ENCODE measurements at places on chromosomes 12 and 14. TPM values are rescaled to one million over a fixed set of nuclear protein-coding genes. Genes with fewer than 3 reads are reported as not detected.

Gene EMP1
- 8.6 TPM for total RNA-seq

Gene RDH16
- 0.69 TPM for total RNA-seq

Gene ACSM4
- total RNA-seq = not detected

Gene MTA1
- total RNA-seq = 132 TPM

Gene GYS2
- 0.17 TPM for total RNA-seq

GRCh38 chr14:20427231-20428009, 8.5 kb downstream of the KLHL33 start:
- peaks cover 36% of the 10 kb centered on the region for H3K4me1 ChIP-seq
- peaks cover 15% of the 10 kb centered on the region for H3K36me3 ChIP-seq
- peak overlapping the region; percentile 83 for H3K4me3 ChIP-seq
- no peak for DNase-seq
- peak overlapping the region; percentile 94 for H3K27ac ChIP-seq

GRCh38 chr12:87217491-87217890, 811.7 kb downstream of the C12orf50 start:
- no peaks in the 10 kb centered on the region for H3K27me3 ChIP-seq
- no peak overlapping the region for H3K27ac ChIP-seq
- DNase-seq = no peak
- H3K4me1 ChIP-seq = no peaks in the 10 kb centered on the region

GRCh38 chr12:27781680-27782079, 1.6 kb upstream of the MANSC4 start:
- H3K36me3 ChIP-seq = peaks cover 16% of the 10 kb centered on the region
- H3K27me3 ChIP-seq = no peaks in the 10 kb centered on the region
- H3K27ac ChIP-seq = peak overlapping the region; percentile 79
- H3K4me1 ChIP-seq = peaks cover 40% of the 10 kb centered on the region
- DNase-seq = no peak

DNA sequence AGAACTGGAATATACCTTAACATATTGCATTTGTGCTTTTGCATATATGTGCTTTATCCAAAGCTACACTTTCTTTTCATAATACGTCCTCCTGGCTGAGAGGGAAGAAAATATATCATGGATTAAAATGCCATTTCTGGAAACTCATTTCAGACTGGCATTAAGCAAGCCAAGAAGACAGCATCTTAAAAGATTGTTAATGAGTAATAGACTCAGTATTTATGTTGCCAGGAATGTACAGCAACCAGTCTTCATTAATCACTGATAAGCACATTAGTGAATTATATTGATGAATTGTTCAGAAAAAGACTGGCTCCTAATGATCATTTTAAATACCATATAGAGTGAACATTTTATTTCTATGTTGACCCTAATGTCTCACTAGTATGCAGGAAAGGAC, 134.9 kb upstream of the IFNG-AS1 start:
- H3K4me1 ChIP-seq = no peaks in the 10 kb centered on the region
- H3K27ac ChIP-seq = no peak overlapping the region
- no peak for DNase-seq
- H3K36me3 ChIP-seq = no peaks in the 10 kb centered on the region
- no peak overlapping the region for H3K4me3 ChIP-seq

- no peak overlapping the region for H3K4me3 ChIP-seq
- peaks cover 3% of the 10 kb centered on the region for H3K27me3 ChIP-seq
- H3K36me3 ChIP-seq = peaks cover 29% of the 10 kb centered on the region
Measured at GRCh38 chr14:63371033-63371432, 52.3 kb upstream of the GPHB5 start.

DNA sequence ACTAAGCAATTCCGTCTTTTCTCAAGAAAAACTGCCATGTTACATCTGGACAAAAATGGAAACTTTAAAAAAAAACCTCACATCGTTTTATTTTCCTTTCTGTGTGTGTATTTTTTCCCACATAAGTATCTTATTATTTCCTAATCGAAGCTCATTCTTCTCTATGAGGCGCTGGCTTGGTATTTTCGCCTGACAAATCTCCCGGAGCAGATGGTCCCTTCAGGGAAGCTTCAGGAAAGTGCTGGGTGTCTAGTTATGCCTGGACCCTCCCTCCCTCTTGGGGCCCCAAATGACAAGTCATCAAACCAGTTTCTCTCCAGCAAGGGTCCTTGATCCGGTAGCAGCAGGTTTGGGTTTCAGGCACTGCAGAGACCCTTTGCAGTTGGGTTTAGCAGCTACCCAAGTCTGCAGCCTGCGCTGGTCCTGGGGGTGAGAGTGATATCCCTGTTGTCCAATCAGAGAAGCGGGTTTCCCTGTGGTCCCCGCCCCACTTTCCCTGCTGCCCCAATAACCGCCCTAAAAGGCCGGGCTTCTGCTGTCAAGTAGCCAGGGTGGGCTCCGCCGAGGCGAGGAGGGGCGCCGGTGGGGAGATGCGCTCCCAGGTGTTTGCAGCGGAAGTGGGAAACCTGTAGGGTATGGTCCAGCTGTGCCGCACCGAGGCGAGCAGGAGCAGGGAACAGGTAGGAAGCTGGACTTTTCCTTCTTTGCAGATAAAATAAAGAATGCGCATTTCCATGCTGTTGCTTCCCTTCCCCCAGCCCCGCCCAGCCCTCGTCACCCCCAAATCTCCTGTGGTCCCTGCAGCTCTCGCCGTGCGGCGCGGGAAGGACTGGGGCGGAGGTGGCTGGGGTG, at the start of gene CNTN1:
TSS of gene CNTN1 (plus strand) at position 527 of the 852 bp plus-strand sequence.
- no peak for DNase-seq
- H3K27ac ChIP-seq = no peak within 1 kb of the TSS
- H3K27me3 ChIP-seq = peaks cover 30% of the 10 kb centered on the region
- H3K36me3 ChIP-seq = no peaks in the 10 kb centered on the region
- no peak within 1 kb of the TSS for H3K4me3 ChIP-seq
- H3K4me1 ChIP-seq = no peaks in the 10 kb centered on the region

DNA sequence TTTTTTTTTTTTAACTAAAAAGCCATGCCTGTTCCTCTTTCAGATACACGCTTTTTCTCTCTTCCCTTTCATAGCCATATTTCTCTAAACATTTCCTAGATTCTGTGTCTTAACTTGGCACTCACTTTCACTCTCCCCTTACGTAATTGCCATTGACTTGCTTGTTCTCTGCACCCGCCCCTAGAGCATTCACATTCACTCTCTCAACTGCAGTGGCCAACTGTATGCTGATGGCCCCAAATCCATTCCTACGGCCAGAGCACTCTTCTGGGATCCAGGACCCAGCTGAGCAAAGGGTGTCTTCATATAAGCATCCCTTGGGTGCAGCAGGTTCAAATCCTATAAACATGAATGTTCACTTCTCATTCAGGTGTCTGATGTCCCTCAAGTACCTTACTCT, 59.5 kb downstream of the CKB start:
- no peak overlapping the region for H3K27ac ChIP-seq
- H3K4me3 ChIP-seq = no peak overlapping the region
- no peaks in the 10 kb centered on the region for H3K27me3 ChIP-seq
- peaks cover 5% of the 10 kb centered on the region for H3K4me1 ChIP-seq
- peaks cover 30% of the 10 kb centered on the region for H3K36me3 ChIP-seq

DNA sequence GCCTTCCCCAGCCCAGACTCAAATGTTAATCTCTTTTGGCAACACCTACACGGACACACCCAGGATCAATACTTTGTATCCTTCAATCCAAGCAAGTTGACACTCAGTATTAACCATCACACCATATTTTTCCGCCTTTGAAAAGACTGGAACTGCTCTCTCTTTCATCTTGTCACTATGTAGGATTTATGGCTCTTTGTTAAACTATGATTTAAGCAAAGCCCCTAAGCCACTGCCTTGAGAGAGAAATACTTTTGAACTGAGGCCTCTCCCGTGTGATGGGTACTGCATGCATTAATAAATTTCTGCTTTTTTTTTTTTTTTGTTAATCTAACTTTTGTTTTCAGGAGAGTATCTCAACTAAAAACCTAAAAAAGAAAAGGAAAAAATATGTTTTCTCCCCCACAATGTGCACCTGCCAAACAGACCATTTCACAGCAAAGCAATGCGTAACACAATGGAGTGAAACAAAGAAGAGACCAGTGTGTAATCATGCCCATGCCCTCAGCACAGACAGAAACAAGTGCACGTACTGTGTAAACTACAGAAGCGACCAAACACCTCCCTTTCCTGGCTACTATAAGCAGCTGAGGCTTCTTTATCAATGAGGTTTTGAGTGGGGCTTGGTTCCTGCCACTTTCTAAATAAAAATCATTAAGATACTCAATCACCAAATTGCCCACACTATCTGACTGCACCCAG, 28.3 kb upstream of the ETFBKMT start:
- no peak overlapping the region for H3K27ac ChIP-seq
- DNase-seq = no peak
- H3K36me3 ChIP-seq = no peaks in the 10 kb centered on the region
- H3K27me3 ChIP-seq = no peaks in the 10 kb centered on the region
- no peaks in the 10 kb centered on the region for H3K4me1 ChIP-seq
- H3K4me3 ChIP-seq = no peak overlapping the region

DNA sequence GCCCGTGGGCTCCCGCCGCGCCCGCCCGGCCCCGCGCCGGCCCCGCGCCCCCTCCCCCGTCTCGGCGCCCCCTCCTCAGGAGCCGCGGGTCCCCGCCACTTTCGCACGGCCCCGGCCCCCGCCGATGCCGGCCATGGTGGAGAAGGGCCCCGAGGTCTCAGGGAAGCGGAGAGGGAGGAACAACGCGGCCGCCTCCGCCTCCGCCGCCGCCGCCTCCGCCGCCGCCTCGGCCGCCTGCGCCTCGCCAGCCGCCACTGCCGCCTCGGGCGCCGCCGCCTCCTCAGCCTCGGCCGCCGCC, 263 bp downstream of the RCOR1 start:
- peak overlapping the region; percentile 45 for H3K4me3 ChIP-seq
- peaks cover 4% of the 10 kb centered on the region for H3K27me3 ChIP-seq
- H3K4me1 ChIP-seq = peaks cover 17% of the 10 kb centered on the region
- no peak overlapping the region for H3K27ac ChIP-seq
- DNase-seq = no peak

GRCh38 chr14:105138021-105138541, 30.5 kb downstream of the JAG2 start:
- peaks cover 2% of the 10 kb centered on the region for H3K36me3 ChIP-seq
- peaks cover 3% of the 10 kb centered on the region for H3K27me3 ChIP-seq
- no peak overlapping the region for H3K27ac ChIP-seq

GRCh38 chr12:92156704-92157395, 11.2 kb upstream of the BTG1 start:
- H3K4me3 ChIP-seq = no peak overlapping the region
- peaks cover 22% of the 10 kb centered on the region for H3K36me3 ChIP-seq
- peaks cover 33% of the 10 kb centered on the region for H3K4me1 ChIP-seq
- no peak overlapping the region for H3K27ac ChIP-seq

- peaks cover 1% of the 10 kb centered on the region for H3K4me1 ChIP-seq
- H3K27me3 ChIP-seq = peaks cover 15% of the 10 kb centered on the region
- H3K27ac ChIP-seq = no peak overlapping the region
- no peak for DNase-seq
Measured at GRCh38 chr12:75792687-75793086, 238.9 kb downstream of the PHLDA1 start.

- H3K27ac ChIP-seq = no peak overlapping the region
- no peak overlapping the region for H3K4me3 ChIP-seq
- no peaks in the 10 kb centered on the region for H3K36me3 ChIP-seq
- peaks cover 4% of the 10 kb centered on the region for H3K27me3 ChIP-seq
- H3K4me1 ChIP-seq = no peaks in the 10 kb centered on the region
- DNase-seq = no peak
Measured at GRCh38 chr12:131122631-131123030, 168.9 kb downstream of the ADGRD1 start.

DNA sequence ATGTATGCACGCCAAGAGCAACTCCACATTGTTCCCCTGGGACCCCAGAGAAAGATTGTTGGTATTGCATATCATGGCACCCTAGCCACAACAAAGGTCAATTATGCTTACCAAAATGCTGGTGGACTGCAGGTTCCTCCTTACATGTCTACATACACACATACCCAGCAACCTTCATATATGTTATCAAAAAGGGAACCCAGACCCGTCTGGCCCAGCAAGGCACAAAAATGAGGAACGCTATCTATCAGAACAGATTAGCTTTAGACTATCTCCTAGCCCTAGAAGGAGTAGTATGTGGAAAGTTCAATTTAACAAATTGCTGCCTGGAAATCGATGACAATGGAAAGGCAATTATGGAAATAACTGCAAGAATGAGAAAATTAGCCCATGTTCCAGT, 61.5 kb downstream of the DHRS2 start:
- H3K27ac ChIP-seq = no peak overlapping the region
- H3K36me3 ChIP-seq = no peaks in the 10 kb centered on the region
- H3K4me3 ChIP-seq = no peak overlapping the region
- no peak for DNase-seq
- H3K27me3 ChIP-seq = peaks cover 27% of the 10 kb centered on the region

DNA sequence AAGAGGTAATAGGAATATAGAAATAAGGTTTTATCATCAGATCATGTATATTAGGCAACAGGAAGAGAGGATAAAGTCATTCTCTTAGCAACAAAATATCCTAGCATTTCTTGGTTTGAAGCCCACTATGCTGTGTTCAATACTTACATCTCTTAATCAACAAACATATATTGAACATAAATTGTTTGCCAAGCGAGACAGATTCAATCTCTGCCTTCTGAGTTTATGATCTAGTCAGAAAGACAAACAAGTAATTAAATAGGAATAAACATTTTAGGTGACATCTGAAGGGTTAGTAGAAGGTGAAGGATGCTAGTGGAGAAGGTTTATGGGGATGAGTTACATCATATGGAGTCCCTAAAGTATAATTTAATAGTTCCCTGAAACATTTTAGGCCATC, 54.8 kb downstream of the PPHLN1 start:
- DNase-seq = no peak
- H3K27me3 ChIP-seq = no peaks in the 10 kb centered on the region
- H3K4me1 ChIP-seq = peaks cover 13% of the 10 kb centered on the region
- H3K4me3 ChIP-seq = no peak overlapping the region
- H3K36me3 ChIP-seq = peaks cover 35% of the 10 kb centered on the region

GRCh38 chr14:59254146-59254910, 65.9 kb downstream of the DAAM1 start:
- H3K4me1 ChIP-seq = peaks cover 6% of the 10 kb centered on the region
- H3K27ac ChIP-seq = no peak overlapping the region
- no peaks in the 10 kb centered on the region for H3K27me3 ChIP-seq
- no peak for DNase-seq
- H3K4me3 ChIP-seq = no peak overlapping the region

DNA sequence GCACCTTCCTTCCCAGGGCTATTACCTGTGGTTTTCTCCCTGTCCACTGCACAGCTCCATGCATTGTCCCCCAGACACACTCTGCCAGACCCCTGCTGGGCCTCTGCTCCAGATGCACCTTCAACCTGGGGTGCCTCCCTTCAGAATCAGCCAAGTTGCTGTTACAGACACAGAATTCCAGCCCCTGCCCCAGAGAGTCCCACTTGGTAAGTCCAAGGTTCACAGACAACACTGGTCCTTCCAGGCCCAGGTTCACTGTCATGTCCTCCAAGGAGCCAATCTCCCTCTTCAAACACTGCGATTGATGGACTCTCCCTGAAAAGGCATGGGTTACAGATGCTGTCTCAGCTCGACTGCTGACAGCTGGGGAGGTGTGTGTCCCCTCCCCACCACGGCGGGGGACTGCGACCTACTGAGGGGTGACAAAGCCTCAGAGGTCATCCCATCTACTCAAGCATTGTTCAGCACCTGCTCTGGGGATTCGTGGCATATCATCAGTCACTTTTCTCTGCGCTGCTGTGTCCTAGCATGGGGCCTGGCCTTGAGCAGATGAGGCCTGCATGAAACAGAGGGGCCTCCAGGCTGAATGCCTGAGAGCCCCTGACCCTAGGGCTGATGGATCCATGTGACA, 24.3 kb downstream of the CALM1 start:
- DNase-seq = no peak
- H3K27ac ChIP-seq = no peak overlapping the region
- H3K4me1 ChIP-seq = no peaks in the 10 kb centered on the region
- H3K27me3 ChIP-seq = no peaks in the 10 kb centered on the region

- no peak overlapping the region for H3K4me3 ChIP-seq
- peaks cover 28% of the 10 kb centered on the region for H3K27me3 ChIP-seq
- no peaks in the 10 kb centered on the region for H3K36me3 ChIP-seq
- no peak for DNase-seq
Measured at GRCh38 chr14:74932401-74932901, 9.4 kb upstream of the RPS6KL1 start.

Data from activated naive CD8-positive, alpha-beta T cell treated with anti-CD3 and anti-CD28 coated beads, Interleukin-2, amount 10 ng/mL, durations not matched to agents 7 days and 5 days (primary cell).